ENCODE measurements at places on chromosomes 1 and 21.

- no peak for DNase-seq
Observed at GRCh38 chr1:45809761-45810160, 6.3 kb downstream of the MAST2 start.

GRCh38 chr1:153790313-153790965 is 15.2 kb downstream of the SLC27A3 start:
- DNase-seq, result no peak

GRCh38 chr1:28160782-28161266 is 15.7 kb downstream of the PTAFR start:
- no peak for DNase-seq

- no peak for DNase-seq
Observed at GRCh38 chr1:34131396-34132160, 33.5 kb downstream of the CSMD2 start.

DNA sequence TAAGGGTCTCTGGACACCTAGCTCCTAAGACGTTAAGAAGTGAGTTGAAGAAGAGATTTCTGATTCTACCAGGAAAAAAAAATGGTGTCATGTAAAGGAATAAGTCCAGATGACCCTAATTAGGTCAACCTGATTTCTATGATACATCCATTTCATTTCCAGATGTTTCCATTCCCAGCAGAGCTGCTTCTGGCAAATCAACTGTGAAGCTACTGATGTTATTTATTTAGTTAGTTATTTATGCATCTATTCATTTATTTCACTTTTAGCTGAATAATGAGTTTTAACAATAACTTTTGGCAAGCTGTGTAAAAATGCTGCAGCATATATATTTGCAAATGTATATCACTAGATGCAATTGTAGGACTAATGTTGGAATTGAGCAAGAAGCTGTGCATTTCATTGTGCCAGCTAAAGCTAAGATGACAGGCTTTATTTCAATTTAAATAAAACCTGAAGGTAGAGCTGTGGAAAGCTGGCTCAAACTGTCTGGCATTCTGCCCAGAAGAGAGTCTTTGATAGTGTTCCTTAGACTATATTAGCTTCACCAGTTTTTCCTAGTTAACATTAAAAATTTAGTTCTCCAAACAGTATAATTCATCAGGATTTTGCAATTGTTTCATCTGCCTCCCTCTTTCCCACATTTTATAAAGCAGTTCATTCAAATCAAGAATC is 1164.4 kb upstream of the ADGRL4 start:
- DNase-seq, result no peak

DNA sequence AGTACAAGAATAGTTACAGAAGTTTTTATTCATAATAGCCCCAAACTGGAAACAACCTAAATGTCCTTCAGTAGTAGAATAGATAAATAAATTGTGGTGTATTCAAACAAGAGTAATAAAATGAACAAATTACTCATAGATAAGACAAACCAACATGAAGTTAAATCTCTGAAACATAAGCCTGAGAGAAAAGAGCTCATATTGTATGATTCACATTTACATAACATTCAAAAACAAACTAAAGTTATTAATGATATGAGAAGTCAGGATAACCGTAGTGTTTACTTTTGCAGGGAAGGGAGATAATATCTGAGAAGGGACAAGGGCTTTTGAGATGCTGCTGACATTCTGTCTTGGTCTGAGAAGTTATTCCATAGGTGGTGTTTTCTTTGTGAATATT is 13.5 kb downstream of the STPG1 start:
- no peak for DNase-seq

- DNase-seq, result no peak
Observed at GRCh38 chr1:30701258-30701633, 22.1 kb downstream of the MATN1 start.

All from substantia nigra (tissue), 51 donors.